ENCODE measurements at places on chromosomes 4 and X.

DNA sequence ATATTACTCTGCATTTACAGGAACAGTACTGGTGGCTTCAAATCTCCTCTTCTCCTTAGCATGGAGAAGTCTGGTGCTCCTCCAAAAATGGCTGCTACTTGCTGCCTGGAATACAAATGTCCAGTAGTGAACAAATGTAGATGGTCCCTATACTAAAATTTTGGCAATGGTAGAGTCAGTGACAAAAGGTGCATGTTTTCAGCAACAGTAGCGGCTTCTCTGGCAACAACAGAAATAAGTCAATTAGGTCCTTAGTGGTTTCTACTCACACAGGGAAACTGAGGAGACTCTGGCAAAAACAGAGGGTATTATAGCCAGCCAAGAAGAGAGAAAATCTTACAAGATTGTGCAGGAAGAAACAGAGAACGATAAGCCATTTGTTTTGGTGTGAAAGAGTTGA lies 1368.4 kb upstream of the ADGRL3 start:
- no peak for DNase-seq

DNA sequence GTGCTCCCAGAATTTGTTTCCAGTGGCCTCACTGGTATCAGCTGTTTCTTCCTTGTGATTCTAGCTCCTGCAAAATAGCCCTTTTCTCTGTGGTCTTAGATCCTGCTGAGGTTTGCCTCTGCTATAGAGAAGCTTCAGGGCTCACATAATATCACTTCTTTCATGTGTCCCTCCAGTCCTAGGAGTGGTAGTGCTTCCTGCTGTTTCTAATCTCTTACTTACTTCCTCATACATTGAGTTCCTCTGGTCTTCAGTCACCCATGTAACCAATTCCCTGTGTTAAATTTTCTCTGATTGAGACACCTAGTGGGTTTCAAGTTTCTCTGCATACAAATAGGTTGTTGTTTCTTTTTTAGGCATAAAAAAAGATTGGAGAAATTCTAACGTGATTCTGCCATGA lies 1567.9 kb downstream of the ARAP2 start:
- DNase-seq: no peak

- DNase-seq: no peak
These were observed 1.1 kb upstream of the PHOX2B start for GRCh38 chr4:41749631-41750039.

DNA sequence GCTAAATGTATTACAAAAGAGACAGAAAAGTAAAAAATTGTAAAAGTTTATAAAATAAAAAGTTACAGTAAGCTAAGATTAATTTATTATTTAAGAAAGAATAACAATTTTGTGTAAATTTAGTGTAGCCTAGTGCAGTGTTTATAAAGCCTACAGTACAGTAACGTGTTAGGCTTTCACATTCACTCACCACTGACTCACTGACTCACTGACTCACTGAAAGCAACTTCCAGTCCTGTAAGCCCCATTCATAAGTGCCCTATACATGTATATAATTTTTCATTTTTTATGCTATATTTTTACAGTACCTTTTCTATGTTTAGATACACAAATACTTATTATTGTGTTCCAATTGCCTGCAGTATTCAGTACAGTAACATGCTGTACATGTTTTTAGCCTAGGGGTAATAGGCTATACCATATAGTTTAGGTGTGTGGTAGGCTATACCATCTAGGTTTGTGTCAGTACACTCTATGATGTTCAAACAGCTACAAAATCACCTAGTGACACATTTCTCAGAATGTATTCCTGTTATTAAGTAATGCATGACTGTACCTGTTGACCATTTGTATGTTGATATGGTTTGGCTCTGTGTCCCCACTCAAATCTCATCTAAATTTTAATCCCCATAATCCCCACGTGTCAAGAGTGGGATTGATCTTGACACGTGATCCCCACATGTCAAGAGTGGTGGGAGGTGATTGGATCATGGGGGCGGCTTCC lies 57.9 kb downstream of the CFAP299 start:
- no peak for DNase-seq

- DNase-seq: no peak
These were observed 84.2 kb downstream of the CHIC1 start for GRCh38 chrX:73647212-73647611.

- DNase-seq: no peak
These were observed 107.3 kb upstream of the RAI2 start for GRCh38 chrX:17968367-17968766.

GRCh38 chr4:142832022-142832421 lies 14.1 kb downstream of the INPP4B start:
- no peak for DNase-seq

- DNase-seq: no peak
These were observed 283.9 kb upstream of the GPC4 start for GRCh38 chrX:133699023-133699728.

- DNase-seq: no peak
These were observed 11.6 kb upstream of the SCD5 start for GRCh38 chr4:82810176-82810575.

DNA sequence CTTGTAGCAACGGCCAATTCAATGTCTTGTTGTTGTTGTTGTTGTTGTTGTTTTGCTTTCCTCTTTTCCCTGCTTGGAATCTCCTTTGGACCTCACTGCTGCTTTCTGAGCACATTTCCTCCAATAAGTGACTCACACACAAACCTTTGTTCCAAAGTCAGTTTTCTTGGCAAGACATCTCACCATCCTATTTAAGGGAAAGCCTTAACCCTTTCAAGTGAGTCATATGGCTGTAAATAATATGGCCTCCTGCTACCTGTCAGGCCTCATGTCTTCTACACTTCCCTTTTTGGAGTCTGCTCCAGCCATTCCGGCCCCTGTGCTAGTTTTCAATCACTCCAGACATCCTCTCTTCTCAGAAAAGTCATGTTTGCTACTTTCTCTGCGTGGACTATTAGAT lies 79.5 kb upstream of the MAGEB10 start:
- DNase-seq: no peak

- no peak for DNase-seq
These were observed 36.1 kb downstream of the ZNF827 start for GRCh38 chr4:145902522-145902921.

- DNase-seq: no peak
These were observed 32.5 kb upstream of the AADAT start for GRCh38 chr4:170122252-170122651.

DNA sequence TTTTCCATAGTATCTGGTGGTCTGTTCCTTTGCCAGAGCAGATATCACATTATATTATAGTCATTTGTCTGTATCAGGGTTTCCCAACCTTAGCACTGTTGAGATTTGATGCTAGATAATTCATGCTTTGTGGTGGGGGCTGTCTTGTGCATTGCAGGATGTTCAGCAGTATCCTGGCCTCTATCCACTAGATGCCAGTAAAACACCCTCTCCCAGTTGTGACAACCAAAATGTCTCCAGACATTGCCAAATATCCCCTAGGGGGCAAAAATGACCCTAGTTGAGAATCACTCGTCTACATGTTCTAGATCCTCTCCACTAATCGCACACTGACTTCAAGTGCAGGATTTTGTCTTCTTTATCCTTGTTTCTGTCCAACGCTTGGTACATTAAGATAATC lies 160.8 kb downstream of the FANCB start:
- DNase-seq: no peak

GRCh38 chrX:63560601-63561218 lies 209.6 kb upstream of the SPIN4 start:
- peak; percentile 34 for DNase-seq

DNA sequence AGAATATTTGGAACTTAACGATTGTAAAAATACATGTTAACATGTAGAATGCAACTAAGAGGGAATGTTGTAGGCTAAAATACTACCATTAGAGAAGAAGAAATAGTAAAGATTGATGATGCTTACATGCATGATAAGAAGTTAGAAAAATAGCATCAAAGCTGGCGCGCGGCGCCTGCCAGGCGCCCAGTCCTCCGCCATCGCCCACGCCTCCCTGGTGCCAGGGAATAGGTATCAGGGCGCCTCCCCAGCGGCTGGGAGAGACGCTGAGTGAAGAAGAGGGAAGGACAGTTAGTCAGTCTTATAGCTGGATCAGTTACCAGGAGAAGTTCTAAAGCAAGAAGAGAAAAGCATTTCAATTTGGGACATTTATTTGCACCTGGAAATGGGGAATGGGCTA lies 36.0 kb downstream of the NSUN7 start:
- no peak for DNase-seq

DNA sequence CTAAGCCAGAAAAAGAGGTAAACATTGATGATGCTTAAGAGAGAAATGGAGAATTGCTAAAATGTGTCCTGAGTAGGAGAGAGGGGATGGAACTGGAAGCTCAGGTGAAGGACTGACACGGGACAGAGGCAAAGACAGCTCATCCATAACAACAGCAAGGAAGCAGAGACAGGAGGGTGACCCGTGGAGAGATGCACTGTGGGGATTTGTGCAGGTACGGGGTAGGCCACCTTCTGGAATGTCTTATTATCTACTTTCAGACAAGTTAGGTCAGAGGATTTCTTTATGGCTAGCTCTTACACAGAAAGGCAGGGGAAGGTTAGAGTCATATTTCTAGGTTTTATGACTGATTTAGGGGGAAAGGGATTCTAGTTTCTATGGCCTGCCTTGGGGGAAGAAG lies 31.7 kb downstream of the RXFP1 start:
- DNase-seq: no peak

DNA sequence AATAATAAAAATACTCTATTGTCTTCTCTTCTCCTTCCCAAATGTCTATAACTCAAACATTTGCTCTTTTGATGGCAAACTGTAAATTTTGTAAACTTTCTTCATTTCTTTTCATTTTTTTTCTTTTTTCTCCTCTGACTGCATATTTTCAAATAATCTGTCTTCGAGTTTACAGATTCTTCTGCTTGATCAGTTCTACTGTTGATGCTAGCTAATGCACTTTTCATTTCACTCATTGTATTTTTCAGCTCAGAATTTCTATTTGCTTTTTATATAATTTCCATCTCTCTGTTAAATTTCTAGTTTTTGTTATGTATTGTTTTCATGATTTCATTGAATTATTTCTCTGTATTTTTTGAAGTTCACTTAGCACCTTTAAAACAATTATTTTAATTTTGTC lies 646.8 kb upstream of the INTU start:
- no peak for DNase-seq

- DNase-seq: no peak
These were observed 103.6 kb downstream of the FAM13A start for GRCh38 chr4:88953400-88953799.

DNA sequence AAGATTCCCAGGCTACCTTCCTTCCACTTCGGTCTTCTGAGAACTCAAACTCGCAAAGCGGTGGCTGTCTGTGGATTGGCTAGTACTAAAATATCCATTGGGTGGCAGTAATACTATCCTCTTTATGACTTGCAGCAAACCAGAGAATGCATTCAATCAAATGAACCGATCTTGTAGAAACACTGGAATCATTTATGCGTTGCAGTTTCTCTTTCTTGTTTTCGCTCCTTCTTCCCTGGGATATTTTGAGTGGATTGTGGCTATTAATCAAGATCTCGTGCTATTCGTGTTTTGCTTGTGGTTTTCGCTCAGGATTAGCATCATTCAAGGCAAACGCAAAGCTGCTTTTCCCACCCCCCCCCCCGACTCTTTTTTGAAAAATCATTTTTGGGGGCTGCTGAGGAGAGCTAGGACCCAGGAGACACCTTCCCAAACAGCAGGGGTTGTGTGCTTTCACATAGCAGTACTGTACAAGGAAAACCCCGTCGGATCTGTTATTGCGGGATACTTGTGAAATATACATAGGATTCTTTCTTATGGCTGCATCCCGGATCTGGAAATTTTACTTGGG lies at the start of gene IL1RAPL1:
TSS of gene IL1RAPL1 (plus strand) at position 466 of the 571 bp plus-strand sequence.
- DNase-seq: no peak

GRCh38 chrX:96551322-96551872 lies 133.2 kb upstream of the DIAPH2 start:
- no peak for DNase-seq

GRCh38 chr4:10006601-10007435 lies 14.5 kb downstream of the SLC2A9 start:
- no peak for DNase-seq
